SJCRH30 (cell line): ENCODE measurements at places on chromosomes 3 and 15. TPM values are rescaled to one million over a fixed set of nuclear protein-coding genes. Genes with fewer than 3 reads are reported as not detected.

SLC24A5 gene
- not detected in 2 replicates for total RNA-seq

ROBO2 gene
- total RNA-seq: 14.0 and 14.3 TPM in 2 replicates

DNA sequence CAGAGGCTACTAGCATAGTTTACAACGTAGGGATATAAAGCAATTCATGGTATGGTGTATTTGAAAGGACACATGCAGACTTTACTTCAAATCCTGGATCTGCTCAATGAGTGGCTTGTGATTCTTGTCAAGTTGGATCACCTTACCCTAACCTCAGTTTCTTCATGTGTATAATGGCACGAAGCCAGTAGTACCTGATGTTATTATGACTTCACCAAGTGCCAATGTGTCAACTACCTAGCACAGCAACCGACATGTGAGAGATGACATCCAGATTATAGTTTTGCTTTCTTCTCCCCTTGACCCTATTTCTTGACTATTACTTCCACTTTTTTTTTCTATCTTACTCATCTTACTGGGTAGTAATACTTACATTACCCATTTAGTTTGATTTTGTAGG is 304.5 kb downstream of the RBMS3 start:
- DNase-seq: no peak

DNA sequence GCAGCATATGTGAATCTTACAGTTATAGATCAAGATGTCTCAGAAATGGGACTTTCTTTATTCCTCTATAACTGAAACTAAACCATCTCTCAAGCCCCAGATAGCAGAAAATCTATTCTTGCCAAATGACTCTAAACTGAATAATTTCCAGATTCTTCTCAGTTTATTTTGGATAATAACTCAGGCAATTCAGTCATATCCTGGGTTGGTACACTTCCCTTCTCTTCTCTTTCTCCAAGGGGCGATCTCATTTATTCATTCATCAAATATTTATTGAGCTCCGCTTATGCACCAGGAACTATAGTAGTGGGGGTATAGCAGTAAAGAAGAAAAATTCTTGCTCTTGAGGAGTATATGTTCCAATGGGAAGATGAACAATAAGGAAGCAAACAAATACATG is 13.5 kb upstream of the PCOLCE2 start:
- DNase-seq: no peak

DNA sequence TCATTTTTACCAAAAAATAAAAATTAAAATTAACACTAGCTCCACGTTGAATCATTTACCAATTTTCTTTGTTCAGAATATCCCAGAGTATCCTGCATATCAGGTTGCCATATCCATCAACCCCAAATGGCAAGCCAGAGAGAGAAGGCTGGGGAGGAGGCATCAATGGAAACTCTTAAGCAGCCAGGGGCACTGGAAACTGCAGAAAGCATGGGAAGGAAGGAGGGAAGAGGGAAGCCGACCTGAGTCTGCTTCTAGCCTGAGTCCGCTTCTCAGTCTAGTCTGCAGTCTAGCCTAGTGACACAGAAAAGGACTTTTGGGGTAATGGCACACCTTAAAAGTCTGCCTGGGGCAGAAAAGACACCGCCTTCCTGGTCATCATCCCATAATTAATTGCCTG is 1.6 kb upstream of the MTHFS start:
- no peak for DNase-seq

DNA sequence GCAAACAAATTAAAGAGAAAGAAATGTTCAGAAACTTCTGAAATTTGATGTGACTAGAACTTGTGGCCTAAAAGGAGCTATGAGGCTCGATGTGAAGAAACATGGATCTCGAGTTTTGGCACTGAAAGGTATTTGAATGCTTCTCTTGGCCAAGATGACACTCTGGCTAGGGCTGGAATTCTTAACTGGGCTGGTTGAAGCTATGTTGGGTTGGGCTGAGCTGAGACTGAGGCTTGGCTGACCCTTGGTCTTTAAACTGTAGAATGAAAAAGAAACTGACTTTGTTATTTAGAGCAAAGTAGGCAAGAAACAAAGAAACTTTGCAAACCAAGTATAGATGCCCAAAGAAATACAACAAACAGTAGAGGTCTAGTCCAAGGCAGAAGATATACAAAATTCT is 28.1 kb upstream of the CLDN16 start:
- no peak for DNase-seq
